CD4-positive, alpha-beta T cell (primary cell): ENCODE measurements at places on chromosomes 2 and 18. TPM values are rescaled to one million over a fixed set of nuclear protein-coding genes. Genes with fewer than 3 reads are reported as not detected.

DNA sequence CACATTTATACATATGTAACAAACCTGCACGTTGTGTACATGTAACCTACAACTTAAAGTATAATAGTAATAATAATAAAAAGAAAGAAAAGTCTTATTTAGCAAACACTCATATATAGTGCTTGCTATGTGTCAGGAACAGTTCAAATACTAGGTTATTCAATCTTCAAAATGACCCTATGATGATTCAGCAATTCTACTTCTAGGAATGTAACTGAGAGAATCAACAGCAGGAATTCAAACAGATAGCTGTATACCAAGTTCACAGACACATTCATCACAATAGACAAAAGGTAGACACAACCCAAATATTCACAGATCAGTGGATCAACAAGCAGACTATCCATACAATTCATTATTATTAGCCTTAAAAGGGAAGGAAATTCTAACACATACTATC lies 69.5 kb downstream of the MYO5B start:
- DNase-seq = no peak

QPCT gene
- 0.53 TPM for total RNA-seq

DNA sequence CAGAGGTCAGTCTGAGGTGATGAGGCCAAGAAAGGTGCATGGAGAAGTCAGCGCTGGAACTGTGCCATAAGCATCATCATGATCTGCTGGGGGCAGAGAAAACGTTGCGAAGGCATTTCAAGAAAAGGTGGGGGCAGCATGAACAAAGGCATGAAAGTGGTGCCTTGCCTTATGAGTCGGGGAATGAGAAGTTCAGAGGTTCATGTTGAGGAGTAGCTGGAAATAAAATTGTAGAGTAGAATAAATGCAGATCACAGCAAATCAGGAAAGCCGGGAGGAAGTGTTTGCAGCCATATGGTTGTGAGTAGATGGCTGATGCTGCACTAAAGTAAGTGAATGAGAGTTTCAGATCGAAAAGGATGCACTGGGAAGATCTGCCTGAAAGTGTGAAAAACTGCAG lies 72.1 kb upstream of the ARL5A start:
- DNase-seq = no peak

- no peak for DNase-seq
These were observed 109.0 kb upstream of the EPAS1 start for GRCh38 chr2:46188041-46188716.

EFHD1 gene
- total RNA-seq = not detected

DNA sequence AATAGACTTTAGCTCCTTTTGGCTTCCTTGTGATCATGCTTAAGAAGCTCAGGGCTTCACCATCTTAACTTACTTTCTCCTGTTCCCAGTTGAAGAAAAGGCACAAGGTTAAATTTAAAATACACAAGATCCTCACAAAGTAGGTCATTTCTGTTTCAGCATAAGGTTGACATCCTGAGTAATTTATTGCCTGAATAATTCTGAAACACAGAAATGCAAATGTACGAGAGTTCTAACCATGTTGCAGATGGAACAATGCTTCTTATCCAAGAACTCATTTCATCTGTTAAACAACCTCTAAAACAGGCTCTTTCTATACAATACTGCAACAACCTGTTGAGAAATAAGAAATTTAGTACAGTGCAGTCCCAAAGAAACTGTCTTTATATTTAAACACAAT lies 395.2 kb downstream of the BCL11A start:
- no peak for DNase-seq

- no peak for DNase-seq
These were observed 94.9 kb upstream of the GATA6 start for GRCh38 chr18:22074282-22075070.

DNA sequence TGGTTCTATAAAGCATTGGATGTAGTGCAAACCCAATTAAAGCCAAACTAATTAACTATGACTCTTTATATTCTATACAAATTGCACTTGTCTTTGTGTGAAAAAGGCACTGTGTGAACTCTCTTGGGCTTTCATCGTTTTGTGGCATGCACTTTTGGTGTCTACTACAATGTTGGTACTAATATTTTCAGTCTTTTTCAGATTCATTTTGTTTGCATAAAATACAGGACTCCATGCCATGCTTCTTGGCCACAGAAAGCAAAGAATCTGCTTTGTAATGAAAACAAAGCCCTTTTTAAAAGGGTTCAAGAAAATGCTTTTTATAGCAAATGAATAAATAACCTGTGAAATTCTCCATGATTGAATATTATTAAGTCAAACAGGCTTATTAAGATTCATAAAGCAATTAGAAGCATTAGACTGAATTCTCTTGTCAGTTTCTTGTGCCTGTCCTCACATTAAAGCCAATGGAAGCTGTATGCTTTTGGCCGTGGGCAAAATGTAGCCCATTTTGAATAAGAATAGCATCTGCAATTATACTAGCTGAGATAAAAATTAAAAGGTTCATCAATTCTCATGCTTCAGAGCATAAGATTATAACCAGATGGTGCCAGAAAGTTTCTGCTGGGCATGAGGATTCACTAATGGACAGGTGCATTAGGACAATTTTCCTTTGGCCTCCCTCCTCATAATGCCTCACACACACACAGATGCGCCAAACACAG lies 1665.2 kb downstream of the SUCLG1 start:
- no peak for DNase-seq

DNA sequence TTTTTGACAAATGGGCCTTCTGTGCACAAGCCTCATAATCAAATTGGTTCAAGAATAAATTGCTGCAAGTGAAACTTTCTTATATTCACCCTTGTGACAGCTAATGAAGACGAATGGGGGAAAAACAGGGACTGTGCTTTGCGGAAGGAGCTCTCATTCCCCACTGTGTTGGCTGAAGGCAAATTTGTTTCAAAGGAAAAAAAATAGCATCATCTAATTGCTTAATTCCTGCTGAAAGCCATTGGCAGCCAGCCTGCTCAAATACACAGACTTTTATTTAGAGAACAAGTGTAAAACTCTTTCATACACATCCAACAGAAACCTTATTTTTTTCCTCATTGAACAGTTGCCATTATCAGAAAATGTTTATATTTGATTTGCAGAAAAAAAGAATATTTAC lies 172.3 kb downstream of the ARL6IP6 start:
- DNase-seq = no peak

CCDC74B gene
- total RNA-seq = 0.38 TPM

PARD3B gene
- total RNA-seq = 0.87 TPM

GRCh38 chr18:3283908-3284307 lies 22.0 kb downstream of the MYL12B start:
- no peak for DNase-seq

CRYBA2 gene
- total RNA-seq = not detected

GRCh38 chr2:185895828-185896693 lies 157.5 kb downstream of the FSIP2 start:
- no peak for DNase-seq

DNA sequence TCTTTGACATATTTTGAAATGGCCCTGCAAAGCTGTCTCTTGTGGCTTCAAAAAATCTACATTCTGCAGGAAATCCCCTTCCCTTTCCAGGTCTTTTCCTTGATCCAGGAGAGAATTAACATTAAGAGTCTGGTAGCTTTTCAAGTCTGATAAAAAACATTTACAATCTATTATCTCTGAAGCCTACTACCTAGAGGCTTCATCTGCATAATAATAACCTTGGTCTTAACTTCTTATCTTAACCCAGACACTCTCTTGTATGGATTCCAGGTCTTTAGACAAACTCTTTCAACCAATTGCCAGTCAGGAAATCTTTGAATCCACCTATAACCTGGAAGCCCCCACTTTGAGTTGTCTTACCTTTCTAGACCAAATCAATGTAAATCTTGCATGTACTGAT lies 179.3 kb upstream of the ZC3H15 start:
- DNase-seq = no peak

- no peak for DNase-seq
These were observed 692.4 kb downstream of the CPS1 start for GRCh38 chr2:211248841-211249240.

MYO7B gene
- total RNA-seq = 0.05 TPM

GRCh38 chr2:218217360-218218267 lies 625 bp downstream of the ARPC2 start:
- DNase-seq = peak; percentile 82

MDH1B gene
- 0.31 TPM for total RNA-seq

GRCh38 chr18:38369772-38370690 lies 804.4 kb upstream of the CELF4 start:
- no peak for DNase-seq

TCF7L1 gene
- not detected for total RNA-seq

NYAP2 gene
- total RNA-seq = not detected

C2orf66 gene
- total RNA-seq = not detected

GRCh38 chr2:172375251-172375650 lies 52.1 kb upstream of the ITGA6 start:
- no peak for DNase-seq

DNA sequence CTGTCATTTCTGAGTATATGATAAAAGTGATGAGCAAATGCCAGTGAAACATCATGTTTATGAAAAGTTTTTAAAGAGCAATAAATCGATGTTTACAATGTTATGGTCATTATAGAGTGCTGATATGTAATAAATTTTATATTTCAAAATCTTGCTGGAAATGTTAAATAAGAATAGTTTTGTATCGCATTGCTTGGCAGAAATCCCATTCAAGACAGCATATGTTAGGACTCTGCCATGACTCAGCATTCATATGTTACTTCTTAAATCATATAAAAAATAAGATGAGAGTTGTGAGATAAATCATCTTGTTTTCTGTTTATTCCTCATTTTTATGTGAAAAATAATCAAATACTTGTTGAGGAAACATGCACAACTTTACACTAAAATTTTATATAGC lies 949.9 kb upstream of the NRXN1 start:
- no peak for DNase-seq

- DNase-seq = no peak
These were observed 2.1 kb upstream of the ABCB6 start for GRCh38 chr2:219220652-219221402.

GRCh38 chr2:10740226-10740625 lies 18.8 kb downstream of the ATP6V1C2 start:
- DNase-seq = no peak

DNA sequence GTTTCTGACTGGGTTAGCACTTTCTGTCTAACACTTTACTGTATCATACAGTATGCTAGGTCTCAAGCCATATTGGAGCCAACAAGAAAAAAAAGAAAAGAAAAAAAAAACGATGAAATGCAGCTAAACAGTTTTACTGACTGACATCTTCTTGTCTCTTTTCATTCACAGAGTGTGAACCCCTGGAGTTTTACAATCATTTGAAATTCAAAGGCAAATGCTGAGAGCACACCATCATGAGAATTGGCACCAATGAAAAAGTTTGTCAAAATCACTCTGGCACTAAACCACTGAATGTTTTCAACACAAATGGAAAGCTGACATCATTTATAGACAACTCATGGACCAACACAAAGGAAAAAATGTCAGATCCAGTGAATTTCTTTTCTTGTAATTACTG lies 513.3 kb downstream of the LRRTM4 start:
- DNase-seq = no peak

DNA sequence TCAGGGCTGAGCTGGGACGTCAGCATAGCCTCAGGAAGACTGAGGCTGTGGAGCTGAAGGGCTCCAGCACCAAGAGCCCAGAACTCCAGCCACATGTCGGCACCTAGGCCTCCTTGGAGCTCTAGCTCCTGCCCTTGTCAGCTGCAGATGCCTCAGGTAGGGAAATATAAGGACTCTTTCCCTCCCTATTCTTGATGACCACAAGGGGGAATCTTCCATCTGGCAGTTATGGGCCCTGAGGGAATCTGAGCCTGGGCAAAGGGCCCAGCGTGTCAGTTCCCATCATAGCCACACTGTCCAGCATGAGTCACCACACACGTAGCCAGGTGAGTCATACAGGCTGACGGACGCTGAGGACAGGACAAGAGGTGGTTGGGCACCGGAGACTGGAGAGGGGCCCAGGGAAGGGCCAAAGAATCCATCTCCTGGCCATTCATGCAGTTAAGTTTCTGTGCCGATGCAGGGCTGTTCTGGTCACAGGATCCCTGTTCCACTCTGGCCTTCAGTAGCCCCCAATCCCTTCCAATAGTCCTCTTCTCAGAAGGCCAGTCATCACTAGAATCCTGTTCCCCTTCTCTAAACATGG lies 1.8 kb downstream of the MPV17 start:
- DNase-seq = peak; percentile 20

DNA sequence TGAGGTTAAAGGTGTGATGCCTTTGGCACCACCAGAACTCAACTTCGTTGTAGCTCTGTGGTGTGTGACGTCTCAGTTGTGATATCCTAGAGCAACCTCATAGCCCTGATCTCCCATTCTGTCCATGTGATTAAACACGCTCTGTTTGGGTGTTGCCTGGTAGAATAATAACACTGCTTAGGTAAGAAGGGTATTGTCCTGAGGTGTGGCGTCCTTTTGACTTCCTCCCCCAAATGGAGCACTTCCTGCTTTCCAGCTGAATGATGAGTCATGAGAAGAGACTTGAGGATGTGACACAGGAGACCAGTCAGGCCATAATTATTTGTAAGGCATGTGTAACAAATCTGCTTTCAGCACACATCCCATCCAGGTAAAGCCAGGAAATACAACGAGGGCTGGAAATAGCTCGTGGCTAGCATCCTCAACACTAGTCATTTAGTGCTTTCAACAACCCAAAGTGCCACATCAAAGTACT lies 100.7 kb downstream of the RAPGEF4 start:
- no peak for DNase-seq

DNA sequence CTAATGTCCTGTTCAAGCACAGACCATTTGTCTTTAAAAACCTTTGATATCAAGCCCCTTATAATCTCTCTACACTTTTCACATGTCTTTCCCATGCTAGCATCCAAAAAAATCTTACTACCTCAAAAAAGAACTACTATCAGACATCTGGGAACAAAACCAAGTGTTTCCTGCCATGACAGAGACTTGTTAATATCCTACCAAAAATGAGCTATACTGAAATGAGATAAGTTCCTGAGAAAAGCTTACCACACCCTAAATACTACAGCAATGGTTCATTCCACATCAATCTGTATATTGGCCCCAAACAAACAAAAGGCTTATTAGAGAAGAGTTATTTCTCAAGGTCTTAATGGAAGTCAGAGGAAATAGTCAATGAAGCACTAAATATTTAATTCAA lies 230.1 kb downstream of the DYM start:
- no peak for DNase-seq

- no peak for DNase-seq
These were observed 42.7 kb upstream of the ID2 start for GRCh38 chr2:8639122-8639635.

DNA sequence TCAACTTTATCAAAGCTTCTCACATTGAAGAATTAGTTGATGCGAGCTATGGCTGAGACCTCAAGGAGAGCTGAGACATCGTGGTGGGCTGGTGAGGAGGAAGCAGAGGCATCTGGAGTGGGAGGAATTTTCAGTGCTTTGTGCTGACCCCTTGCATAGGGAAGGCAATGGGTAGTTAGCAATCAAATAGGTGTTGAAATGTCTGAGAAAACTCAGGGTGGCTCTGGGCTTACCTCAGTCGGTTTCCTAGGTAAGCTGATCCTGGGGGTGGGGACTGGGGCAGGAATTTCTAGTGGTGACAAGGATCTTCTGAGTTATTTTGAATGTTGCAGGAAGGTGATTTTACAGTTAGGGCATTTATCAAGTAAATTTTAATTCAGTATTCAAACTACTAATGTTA lies 20.7 kb upstream of the DPP10 start:
- DNase-seq = no peak
